ENCODE measurements at places on chromosomes 6 and 20.

DNA sequence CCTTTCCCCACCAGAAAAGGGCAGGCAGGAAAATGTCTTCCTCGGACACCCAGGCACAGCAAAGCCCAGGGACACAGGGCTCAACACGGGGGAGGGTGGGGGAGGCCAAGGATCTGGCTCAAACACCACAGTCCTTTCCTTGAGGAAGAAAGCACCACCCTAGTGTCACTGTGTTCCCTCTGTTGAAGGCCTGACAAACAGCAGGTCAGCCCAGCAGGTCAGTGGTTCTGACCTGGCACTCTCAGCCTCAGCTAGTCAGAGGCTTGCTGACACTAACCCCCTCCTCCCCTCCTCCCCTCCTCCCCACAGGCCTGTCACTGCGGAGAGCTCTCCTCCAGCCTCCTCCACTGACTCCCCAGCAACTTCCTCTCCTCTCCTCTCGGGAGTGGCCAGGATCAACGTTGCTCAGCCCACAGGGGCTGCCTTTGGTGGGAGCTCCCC, 239.6 kb downstream of the LRFN2 start:
- DNase-seq = no peak

DNA sequence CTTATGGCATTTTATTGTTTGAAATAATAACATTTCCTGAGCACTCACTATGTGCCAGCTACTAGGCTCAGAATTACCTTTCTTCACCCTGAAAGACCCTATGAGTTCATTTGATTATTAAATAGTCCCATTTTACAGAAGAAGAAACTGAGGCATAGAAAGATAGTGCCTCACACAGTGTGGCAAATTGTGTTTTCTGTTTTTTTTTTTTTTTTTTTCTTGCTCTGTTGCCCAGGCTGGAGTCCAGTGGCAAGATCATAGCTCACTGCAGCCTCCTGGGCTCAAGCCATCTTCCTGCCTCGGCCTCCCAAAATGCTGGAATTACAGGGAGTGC, 59.7 kb upstream of the PTPN1 start:
- DNase-seq = no peak

GRCh38 chr6:27251606-27252251, 4.2 kb downstream of the PRSS16 start:
- DNase-seq = peak; percentile 36

DNA sequence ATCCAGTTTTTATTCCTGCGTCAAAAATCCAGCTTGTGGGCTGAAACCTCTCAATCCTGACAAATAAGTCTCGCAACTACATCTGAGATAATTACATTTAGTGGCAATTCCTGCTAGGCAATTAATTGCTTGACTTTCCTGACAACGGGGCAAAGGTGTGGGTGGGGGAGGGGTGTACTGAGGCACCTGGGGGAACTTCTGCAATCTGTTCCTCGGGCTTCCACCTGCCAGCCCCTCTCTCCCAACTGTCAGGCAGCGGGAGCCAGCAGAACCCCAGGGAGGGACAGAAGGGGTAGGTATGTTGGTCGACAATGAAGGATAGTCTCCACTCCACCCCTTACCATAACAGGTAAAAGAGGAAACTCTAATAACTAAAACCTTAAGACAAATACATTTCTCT, 6.8 kb downstream of the C6orf52 start:
- DNase-seq = no peak

DNA sequence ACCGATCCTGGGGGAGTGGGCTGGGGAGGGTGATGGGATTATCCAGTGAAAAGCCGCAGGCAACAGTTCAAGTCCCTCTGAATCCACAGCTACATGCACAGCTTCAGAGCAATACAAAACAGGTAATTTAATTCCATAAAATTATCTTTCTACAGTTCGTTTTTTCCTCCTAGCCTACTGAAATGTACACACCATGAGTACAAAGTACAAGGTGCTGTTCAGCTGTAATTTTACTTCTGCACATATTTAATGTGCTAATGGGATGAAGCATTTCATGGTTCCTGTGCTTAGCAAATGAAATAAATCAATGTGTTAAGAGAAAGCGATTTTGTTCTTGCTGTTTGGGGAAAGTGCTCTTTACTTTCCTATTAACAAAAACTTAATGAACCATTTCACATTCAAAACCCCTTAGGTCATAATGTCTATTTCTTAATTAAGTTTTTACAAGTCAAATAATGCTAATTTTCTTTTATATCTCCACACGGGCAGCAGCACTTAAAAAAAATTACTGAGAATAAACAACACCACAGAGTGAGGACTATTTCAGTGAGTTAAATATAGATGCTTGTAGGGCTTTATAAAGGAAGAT, 71.8 kb downstream of the INSM1 start:
- no peak for DNase-seq
